WTC11 (cell line): ENCODE measurements at places on chromosomes 12 and 14.

GRCh38 chr12:120067084-120067869 is 49.3 kb downstream of the RAB35 start:
- DNase-seq: no peak

DNA sequence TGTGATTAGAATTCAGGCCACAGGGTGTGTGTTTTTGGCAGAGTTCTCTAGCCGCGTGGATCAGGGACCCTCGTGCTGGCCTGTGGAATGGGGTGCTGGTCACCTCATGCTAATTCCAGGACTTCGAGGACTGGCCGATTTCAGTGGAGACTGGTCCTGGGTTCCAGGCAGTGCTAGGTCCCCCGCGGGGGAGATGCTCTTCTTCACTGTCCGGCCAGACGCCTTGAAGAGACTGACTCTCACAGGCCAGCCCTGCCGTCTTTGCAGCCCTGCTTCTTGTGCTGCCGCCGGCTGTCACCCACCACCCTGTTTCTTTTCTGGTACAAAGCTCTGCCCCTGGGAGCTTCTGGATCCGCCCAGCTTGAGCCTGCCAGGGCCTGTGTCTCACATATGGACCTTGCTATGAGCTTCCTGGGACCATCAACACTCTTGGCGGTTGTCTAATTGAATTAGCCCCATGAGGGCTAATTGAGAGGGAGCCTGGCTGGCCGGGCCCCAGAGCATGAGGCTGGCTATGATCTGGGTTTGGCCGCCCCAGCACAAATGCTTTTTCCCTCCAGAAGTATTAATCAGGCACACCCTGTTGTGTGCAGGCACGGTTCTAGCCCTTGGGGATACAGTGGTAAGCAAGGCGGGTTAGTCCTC is 8.2 kb downstream of the MLXIP start:
- DNase-seq: no peak

- DNase-seq: no peak
Measured at GRCh38 chr12:1046727-1047126, 55.7 kb downstream of the ERC1 start.

DNA sequence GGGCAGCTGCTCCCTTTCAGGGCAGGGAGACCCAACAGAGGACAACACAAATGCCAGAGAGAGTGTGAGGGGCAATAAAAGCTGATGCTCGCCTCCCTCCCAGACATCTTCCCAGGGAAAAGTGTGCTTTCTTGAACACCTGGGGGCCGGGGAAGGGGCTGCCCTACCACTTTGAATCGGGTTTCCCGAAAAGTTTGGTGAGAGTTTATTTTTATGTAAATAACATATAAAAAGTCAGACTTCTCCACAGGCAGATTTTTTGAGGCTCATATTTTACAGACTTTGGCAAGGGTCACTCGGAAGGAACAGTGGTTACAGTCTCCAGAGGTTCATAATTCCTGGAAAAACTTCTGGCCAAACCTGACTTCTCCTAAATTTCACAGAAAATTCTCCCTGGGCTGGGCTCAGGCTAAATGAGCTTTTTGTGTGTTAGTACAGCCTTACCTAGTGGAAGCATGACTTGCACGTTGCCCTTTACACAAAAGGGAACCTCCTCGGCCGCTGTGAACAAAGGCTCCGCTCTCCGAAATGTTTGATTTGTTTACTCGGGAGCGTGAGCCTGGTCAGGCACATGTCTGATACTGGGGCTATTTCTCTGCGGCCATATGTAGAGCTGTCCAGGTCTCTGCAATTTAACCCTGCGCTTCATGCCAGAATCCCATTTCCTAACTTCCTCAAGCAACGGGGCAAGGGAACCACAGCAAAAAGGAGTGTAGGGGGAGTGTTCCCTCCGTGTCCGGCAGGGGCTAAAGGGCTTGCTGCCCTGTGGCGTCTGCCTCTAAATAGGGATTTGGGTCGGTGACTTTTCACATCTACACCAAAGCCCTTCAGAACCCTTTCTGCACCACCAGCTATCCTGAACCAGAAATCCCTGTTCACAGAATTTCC is 3.4 kb downstream of the RTL1 start:
- DNase-seq: peak; percentile 21
